ENCODE measurements at places on chromosomes 6 and 20.

DNA sequence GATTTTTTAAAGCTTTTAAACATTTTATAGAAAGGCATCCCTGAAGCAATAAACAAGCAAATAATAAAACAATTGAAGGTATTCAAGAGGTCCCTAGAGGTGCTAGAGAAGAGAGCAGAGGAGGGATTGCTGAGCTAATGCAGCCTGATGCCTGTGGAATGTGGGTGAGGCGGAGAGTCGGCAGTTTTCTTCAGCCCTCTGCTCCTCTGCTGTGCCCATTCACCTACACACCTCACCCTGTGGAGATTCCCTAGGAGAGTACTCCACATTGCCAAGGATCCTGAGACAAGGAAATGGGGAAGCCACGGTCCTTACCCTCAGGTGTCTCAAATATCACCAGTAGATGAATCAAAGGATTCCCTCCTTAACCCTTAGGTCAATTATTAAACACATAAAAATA lies 199.8 kb upstream of the POU3F2 start:
- DNase-seq = no peak

DNA sequence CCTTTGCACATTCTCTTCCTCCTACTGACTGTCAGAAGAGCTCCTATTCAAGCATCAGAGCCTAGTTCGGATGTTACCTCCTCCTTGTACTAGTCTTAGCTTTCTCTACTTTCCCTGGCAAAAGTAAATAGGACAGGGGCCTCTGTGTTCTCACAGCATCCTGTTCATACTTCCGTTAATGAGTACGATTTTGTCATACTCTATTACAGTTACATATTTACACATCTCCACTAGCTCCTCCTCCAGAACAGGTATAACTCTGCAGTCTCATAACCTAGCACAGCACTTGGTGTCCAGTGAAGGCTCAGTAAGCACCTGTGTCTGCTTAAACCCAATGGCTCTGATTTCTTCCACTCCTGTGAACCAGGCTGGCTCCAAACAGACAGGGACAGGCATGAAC lies 7.0 kb downstream of the ELMO2 start:
- DNase-seq = no peak

DNA sequence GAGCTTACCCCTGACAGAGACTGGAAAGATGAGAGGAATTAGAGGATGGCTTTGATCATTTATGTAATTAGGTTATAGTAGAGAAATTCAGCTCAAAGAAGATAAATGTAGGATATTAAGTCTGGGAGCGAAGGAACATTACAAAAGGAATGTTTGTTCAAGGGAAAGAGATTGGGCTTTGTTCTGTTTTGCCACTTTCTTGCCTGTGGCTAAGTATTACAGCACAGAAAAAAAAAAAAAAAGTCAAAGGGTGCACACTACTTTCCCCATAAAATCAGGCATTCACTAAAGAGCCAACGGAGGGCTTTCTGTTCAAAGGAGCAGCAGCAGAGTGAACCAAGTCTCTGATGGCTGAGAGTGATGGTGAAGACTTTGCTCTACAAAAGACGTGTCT lies 5.0 kb upstream of the HDDC2 start:
- no peak for DNase-seq

DNA sequence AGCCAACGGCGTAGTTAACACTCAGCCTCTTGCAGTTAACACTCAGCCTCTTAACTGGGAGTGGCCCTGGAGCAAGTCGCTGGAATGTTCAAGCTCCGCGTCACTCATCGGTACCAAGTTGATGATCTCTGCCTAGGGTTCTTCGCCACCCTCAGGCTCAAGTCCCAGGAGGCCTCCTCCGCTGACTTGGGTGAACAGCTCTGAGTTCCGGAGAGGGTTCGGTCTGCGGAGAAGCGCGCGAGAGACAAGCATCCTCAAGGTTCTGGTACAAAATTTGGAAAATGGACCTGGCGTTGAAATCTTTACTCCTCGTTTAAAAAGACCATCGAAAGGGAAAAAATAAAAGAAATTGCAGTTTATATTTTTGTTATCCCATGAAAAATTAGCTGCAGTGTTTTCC lies 876 bp upstream of the DSP start:
- DNase-seq = peak; percentile 33

- no peak for DNase-seq
These were observed 112.0 kb downstream of the BACH2 start for GRCh38 chr6:90184334-90185298.

- DNase-seq = no peak
These were observed 41.6 kb downstream of the PLCG1 start for GRCh38 chr20:41178904-41179432.

DNA sequence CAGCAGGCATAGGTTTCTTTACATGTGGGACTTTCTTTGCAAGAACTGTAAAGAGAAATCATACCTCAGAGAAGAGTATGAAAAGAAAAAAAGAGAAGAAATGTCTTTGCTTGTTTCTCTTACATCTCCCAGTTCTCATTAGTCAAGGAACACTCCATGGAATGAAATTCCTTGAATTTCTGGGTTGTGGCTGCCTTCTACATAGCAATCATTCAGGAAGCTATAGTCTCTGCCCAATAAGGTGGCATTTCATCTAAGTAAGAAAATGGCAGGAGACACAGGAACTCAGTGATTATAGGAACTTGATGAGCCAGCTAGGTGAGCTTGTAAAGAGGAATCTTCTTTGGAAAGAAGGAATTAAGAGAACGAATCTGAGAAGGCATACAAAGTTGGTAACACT lies 197.0 kb upstream of the FKBP1C start:
- no peak for DNase-seq

GRCh38 chr20:9051508-9051907 lies 17.4 kb upstream of the PLCB4 start:
- peak; percentile 97 for DNase-seq

DNA sequence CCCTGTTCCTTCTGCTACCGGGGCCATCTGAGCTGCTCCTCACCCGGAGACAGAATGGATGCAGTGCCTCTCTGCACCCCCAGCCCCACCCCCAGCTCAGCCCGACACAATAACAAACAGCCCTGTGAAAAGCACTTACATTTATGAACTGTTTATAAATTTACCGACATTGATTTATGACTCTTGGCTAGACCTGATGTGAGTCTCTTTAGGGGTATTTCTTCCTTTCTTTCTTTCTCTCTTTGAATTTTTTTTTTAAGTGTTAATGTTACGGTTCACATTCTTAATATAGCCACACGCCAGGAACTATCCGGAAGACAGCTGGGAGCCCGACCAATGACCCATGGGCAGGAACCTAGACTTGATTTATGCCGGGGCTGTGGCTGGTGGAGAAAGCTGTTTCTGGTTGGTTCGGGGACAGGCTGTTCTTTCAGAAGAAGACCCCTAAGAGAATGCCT lies 266.3 kb downstream of the CDC5L start:
- DNase-seq = no peak

DNA sequence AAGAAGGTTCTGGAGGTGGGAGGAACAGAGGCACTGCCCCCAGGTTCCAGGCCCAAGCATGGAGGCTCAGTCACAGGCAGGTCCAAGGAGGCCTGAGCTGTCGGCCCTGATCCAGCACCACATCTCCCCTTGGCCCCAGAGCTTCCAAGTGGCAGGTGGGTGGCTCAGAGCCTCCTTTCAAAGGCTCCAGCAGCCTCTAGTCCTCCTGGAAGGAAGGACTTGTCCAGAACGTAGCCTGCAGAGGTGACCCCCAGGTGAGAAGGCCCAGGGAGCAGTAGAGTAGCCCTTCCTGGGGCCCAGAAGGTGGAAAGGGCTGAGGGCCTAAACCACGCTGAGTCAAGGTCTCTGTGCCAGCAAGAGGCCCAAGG lies 7.7 kb downstream of the TFEB start:
- DNase-seq = no peak

GRCh38 chr20:57658833-57659516 lies 38.7 kb upstream of the ZBP1 start:
- DNase-seq = no peak

GRCh38 chr6:46923476-46923875 lies 1.7 kb upstream of the ADGRF5 start:
- DNase-seq = no peak
